ENCODE measurements at places on chromosomes 7 and 10. TPM values are rescaled to one million over a fixed set of nuclear protein-coding genes. Genes with fewer than 3 reads are reported as not detected.

DNA sequence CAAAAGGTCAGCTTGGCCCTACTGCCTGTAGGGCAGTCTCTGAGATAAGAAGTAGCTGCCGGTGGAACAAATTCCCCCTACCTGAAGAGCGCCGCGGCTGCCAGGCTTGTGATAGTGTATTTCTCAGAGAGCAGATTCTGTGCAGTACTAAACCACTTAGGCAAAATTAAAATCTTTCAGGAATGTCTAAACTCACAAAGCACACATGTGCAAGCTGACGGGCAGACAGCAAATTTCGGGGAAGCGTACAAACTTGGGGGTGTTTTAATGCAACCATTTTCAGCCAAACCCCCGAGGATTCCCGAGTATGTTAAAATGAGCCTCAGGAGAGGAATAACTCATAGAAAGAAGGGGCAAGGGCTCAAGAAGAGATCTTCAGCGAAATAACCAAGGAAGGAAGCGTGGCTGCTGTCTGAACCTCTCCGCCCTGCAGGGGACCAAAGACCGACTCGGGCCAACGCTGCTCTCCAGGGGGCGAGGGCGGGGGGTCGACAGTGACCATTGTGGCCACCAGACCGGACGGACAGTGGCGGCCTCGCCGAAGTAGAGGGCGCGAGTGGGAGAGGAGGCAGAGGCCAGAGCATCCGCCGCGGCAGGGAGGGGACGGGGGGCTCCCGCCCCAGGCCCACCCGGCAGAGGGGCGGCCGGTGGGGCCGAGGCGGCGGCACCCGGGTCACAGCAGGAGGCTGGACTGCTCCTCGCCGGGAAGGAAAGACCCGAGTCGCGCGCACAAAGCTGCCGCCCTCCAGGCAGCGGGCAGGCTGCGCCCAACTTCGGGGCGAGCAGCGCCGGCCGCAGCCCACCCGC, 819 bp downstream of the HYCC1 start:
- peak; percentile 40 for DNase-seq

The POLD2 gene
- total RNA-seq: 60.3 TPM

The SCD gene
- 10.4 TPM for total RNA-seq

The FAM25C gene
- total RNA-seq: not detected

GRCh38 chr10:114596793-114597192, 61.3 kb downstream of the ABLIM1 start:
- DNase-seq: no peak

The GFRA1 gene
- total RNA-seq: 41.5 TPM

DNA sequence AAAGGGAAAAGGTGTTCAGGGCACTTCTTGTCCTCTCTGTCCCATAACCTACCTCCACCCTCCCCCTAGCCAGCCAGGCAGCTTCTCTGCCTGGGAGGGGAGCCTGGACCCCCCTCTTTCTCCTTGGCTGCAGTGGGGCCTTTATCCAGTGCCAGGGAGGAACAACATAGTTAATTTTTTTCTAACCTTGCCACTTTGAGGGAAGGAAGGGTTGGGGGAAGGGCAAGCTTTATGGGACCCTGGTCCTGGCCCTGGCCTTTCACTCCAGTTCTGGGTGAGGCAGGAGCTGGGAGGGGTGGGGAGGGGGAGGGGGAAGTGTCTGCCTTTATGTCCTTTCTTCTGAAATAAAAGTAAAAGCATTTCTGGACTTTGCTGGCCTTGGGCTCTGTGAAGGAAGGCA, 4.5 kb downstream of the VGF start:
- no peak for DNase-seq

DNA sequence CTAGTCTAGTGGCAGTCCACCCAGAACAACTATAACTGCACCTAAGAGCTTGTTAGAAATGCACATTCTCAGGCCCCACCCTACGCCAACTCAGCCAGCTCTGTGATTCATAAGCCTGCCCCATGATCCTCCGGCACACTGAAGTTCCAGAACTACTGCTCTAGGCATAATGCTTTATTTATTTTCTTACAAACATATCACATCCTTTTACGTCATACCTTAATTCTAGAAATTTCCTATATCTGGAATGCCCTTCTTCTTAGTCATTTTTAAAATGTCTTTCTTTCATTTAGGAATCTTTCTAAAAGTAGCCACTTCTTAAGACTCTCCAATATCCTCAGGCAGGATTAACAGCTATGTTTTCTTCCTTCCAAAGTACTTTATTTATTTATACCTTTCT, 480.1 kb downstream of the INHBA start:
- no peak for DNase-seq

The GIMAP4 gene
- total RNA-seq: 23.4 TPM

The NKX6-2 gene
- total RNA-seq: not detected

The UPK3B gene
- total RNA-seq: 0.53 TPM

The TRPV5 gene
- 0.04 TPM for total RNA-seq

- DNase-seq: no peak
These were observed 7.6 kb downstream of the ARHGAP12 start for GRCh38 chr10:31921031-31921430.

DNA sequence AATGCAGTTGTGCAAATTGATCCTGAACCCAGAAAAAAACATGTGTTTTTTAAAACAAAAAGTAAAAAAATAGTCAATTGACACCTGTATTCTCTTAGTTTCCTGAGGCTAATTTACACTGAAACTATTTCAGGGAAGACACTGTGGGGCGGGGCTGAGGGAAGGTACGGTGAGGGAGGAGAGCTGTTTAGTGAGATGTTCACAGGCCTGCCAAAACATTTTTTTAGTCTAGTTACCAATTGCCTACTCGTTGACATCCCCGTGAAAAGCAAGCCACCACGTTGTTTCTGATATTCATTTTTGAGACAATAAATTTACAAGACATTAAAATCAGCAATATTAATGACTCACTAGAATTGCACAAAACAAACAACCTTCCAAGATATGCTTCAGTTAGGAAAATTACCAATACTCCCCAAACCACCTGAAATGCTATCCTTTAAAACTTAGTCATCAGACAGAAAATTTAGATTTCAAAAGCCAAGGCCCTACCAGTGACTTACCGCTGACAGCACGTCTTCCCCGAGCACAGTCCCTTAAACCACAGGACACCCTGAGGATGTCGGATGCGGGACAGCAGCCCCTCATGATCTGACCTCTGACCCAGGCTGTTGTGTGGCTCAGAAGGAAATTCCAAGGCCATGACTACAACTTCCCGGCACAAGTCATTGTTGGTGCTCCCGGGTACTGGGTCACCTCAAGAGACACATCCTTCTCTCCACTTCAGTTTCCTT, 279.2 kb downstream of the PRPF18 start:
- DNase-seq: no peak

DNA sequence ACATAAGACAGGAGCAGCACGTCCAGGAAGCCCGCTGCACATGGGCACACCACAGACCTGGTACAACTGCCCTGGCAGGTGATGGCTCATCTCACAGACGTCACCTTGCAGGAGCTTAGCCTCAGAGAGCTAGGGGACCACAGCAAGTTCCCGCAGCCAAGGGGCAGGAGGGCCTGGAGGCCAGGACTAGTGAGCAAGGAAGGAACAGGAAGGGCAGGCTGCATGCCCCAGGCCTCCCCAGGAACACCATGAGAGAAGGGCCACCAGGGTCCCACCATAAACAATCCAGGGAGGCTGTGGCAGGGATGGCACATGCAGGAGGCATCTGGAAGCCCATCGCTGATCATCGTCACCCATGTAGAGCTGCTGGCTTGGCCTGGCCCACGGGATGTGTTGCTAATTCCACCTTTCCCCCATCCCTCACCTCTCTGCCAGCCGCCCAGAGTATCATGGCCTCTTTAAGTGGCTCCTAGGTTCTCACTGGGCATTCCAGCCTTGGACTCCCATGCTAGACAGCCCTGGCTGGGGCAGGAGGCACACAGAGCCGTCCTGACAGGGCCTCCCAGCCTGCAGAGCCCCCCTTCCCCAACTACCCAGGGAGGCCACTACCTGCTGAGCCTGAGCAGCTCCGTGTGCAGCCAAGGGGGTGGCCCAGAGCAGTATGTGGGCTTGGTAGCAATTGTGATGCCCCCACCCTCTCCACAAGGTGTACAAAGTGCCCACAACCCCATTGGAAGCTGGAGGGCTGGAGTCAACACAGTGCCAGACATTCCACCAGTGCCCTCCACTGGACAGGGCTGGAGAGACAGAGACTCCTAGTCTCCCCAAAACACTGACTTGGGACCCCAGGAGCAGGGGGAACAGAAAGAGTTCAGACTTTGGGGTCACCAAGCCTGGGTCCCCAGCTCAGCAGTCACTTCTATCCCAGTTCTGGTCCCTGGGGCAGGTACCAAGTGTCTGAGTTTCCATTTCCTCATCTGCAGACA, 35.5 kb downstream of the GRID1 start:
- DNase-seq: no peak

DNA sequence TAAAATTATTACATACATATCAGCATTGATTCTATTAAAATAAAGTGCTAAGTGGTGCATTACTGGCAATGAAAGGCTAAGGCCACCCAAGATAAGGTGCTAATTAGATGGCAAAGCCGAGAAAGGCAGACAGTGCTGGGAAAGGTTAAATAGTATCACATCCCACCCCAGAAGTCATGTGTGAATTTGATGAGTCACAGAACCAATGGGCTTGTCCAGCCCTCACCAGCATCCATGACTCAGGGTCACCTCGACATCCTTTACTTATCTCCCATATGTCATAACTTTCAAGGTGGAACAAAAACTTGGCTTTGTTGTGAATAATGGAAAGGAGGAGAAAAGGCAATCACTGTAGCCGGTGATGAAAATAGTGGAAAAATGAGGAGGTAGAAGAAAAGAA, 459.1 kb downstream of the PLXNA4 start:
- no peak for DNase-seq

- DNase-seq: no peak
These were observed 31.0 kb downstream of the CCNY start for GRCh38 chr10:35367107-35367859.

DNA sequence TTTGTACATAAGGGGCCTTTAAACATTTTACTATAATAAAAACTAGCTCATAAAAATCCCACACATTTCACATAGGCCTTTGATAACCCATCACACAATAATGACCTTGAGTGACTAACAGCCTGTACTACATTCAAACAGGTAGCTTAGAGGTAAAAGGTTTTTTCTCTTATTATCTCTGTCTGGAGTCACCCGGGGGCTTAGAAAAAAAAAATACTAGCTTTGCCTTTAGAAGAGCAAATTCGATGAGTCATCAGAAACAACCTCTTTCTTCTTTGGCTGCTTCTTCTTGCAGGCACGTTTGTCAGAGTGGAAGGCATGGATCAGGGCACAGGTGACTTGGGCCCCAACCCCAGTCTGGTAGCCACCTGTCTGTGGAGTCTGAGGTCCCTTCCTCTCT, 43.4 kb upstream of the ADO start:
- DNase-seq: no peak

GRCh38 chr10:100670828-100671479, 74.4 kb upstream of the PAX2 start:
- no peak for DNase-seq

The FBXO24 gene
- 0.80 TPM for total RNA-seq

DNA sequence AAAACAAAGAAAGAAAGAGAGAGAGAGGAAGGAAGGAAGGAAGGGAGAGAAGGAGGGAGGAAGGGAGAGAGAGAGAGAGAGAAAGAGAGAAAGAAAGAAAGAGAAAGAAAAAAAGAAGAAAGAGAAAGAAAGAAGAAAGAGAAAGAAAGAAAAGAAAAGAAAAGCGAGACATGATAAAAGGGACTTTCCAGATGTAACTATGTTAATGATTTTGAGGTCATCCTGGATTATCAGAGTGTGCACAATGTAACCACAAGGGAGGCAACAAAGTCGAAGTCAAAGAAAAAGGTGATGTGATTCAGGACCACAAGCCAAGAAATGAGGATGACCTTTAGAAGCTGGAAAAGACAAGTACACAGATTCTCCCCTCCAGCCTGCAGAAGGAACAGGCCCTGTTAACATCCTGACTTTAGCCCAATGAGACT, 48.9 kb upstream of the PAX2 start:
- no peak for DNase-seq

DNA sequence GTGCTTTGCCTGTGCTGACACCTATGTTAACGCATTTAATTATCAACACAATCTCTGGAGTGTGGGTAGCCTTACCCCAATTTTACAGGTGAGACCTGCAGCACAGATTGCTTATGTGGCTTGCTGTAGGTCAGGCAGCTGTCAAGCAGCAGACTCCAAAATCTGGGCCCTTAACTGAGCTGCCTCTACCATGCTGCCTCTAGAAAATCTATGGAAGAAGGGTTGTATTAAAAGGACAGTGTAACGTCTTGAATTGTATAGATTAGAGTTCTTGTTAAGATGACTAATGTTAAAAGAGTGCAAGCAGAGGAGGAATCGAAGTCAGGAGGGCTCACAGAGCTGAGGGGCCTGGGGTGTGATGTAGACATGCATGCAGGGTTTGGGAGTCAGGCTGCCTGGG, 1.2 kb upstream of the PON3 start:
- DNase-seq: no peak

GRCh38 chr7:108329514-108329913, 126.7 kb downstream of the NRCAM start:
- no peak for DNase-seq

DNA sequence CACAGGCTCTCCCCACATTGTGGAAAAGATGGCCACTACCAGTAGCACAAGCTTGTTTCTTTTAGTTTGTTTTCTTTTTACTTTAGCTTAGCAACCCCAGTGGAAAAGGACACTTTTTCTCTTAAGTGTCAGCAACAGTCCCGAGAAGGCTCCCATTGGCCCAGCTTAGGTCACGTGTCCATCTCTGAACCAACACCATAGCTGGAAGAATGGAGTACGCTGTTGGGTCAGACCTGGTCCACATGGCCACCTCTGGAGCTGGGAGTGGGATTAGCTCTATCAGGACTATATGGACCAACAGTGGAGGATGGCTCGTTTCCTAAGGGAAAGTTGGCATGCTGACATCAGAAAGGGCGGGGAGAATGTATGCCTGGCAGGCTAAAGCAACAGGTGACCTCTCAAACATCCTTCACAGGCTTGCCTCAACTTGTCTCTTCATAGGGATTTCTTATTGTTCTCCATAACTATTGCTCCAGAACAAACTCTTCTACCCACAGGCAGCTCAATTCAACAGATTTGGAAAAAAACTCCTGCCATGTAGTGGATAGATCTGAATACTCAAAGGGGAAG, 27.6 kb upstream of the NEUROG3 start:
- no peak for DNase-seq

The TDRD1 gene
- total RNA-seq: 0.13 TPM

GRCh38 chr7:16603633-16604032, 41.9 kb downstream of the ANKMY2 start:
- no peak for DNase-seq

The CH25H gene
- total RNA-seq: 0.22 TPM

The OR2A1 gene
- total RNA-seq: 0.13 TPM

The UNCX gene
- not detected for total RNA-seq

DNA sequence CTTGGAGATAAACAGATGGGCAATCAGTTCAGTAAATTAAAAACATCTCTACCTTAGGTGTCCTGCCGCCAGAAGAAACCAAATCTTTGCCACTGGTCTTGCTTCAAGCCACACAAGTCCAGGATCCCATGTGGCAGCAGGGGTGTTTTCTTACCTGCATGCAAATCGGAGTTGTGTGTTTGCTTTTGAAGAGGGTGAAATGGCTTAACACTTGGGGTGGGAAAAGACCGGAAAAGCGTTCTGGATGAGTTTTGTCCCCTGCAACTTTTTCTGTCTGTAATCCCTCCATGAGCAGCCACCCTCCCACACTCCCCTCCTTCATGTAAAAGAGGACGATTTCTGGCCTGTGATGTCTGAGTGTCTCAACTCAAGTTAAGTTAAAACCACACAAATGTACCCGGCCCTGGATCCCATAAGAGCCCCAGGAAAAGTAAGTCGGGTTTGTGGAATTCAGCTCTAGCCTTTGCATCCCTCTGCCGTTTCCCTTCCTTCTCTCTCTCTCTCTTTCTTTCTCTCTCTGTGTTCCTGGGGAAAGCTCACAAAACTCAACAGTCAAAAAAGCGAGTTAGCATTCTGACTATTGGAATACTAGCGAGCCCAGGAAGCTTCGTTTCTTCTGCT, 178.5 kb downstream of the TCF7L2 start:
- peak; percentile 55 for DNase-seq

GRCh38 chr10:112753961-112754411, 196.1 kb upstream of the TCF7L2 start:
- peak; percentile 65 for DNase-seq

All from muscle of leg (tissue), 16 donors.